ENCODE measurements at places on chromosomes 16 and 17. TPM values are rescaled to one million over a fixed set of nuclear protein-coding genes. Genes with fewer than 3 reads are reported as not detected.

- H3K27ac ChIP-seq = no peak within 1 kb of the TSS
- H3K36me3 ChIP-seq = no peaks in the 10 kb centered on the region
- DNase-seq = no peak
- no peak within 1 kb of the TSS for H3K4me3 ChIP-seq
- no peaks in the 10 kb centered on the region for H3K27me3 ChIP-seq
These were observed at the start of gene CES3 for GRCh38 chr16:66961065-66961744. TSS of gene CES3 (plus strand) at chr16:66961266. CDS start at chr16:66961308, 42 bp downstream.

- H3K4me3 ChIP-seq = no peak overlapping the region
- peaks cover 79% of the 10 kb centered on the region for H3K36me3 ChIP-seq
- no peak overlapping the region for H3K27ac ChIP-seq
- H3K4me1 ChIP-seq = peaks cover 14% of the 10 kb centered on the region
- DNase-seq = no peak
- H3K27me3 ChIP-seq = no peaks in the 10 kb centered on the region
These were observed 5.3 kb downstream of the NEURL4 start for GRCh38 chr17:7323731-7324437.

DNA sequence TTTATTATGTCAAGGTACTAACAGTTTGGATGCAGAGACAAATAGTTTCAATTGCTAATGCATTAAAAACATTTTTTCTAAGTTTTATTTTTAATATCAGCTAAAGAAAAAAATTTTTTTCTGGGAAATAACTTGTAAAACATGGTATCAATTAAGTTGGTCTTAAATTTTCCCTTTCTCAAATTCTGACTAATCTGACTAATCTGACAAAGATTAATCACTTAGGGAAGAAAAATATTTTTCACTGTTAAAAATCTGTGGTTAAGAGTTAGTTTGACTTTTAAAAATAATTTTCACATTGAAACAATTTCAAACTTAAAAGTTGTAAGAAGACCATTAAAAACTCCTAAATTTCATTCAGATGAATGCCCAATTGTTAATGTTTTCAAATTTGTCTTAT lies 74.6 kb downstream of the MYO1D start:
- H3K4me3 ChIP-seq = no peak overlapping the region
- no peak overlapping the region for H3K27ac ChIP-seq

- H3K4me1 ChIP-seq = no peaks in the 10 kb centered on the region
- H3K27me3 ChIP-seq = no peaks in the 10 kb centered on the region
- H3K27ac ChIP-seq = no peak overlapping the region
- no peaks in the 10 kb centered on the region for H3K36me3 ChIP-seq
- DNase-seq = no peak
These were observed 35.3 kb upstream of the ZFHX3 start for GRCh38 chr16:73083271-73083670.

- no peak overlapping the region for H3K27ac ChIP-seq
- H3K4me1 ChIP-seq = no peaks in the 10 kb centered on the region
- DNase-seq = no peak
- no peak overlapping the region for H3K4me3 ChIP-seq
- no peaks in the 10 kb centered on the region for H3K36me3 ChIP-seq
- H3K27me3 ChIP-seq = no peaks in the 10 kb centered on the region
These were observed 269.6 kb downstream of the SNX29 start for GRCh38 chr16:12245921-12246720.

- no peaks in the 10 kb centered on the region for H3K4me1 ChIP-seq
- peak overlapping the region; percentile 60 for H3K27ac ChIP-seq
These were observed 26.4 kb upstream of the SLC7A5 start for GRCh38 chr16:87895641-87896141.

GRCh38 chr17:72514891-72515290 lies 394.1 kb downstream of the SOX9 start:
- H3K4me3 ChIP-seq = no peak overlapping the region
- no peak overlapping the region for H3K27ac ChIP-seq
- H3K36me3 ChIP-seq = no peaks in the 10 kb centered on the region
- H3K27me3 ChIP-seq = no peaks in the 10 kb centered on the region
- H3K4me1 ChIP-seq = no peaks in the 10 kb centered on the region

GRCh38 chr16:15770107-15770506 lies 86.7 kb downstream of the MYH11 start:
- H3K4me3 ChIP-seq = no peak overlapping the region
- no peaks in the 10 kb centered on the region for H3K36me3 ChIP-seq
- H3K4me1 ChIP-seq = no peaks in the 10 kb centered on the region
- DNase-seq = no peak
- no peak overlapping the region for H3K27ac ChIP-seq

GRCh38 chr17:27038676-27039075 lies 255.2 kb upstream of the WSB1 start:
- no peaks in the 10 kb centered on the region for H3K27me3 ChIP-seq
- H3K36me3 ChIP-seq = no peaks in the 10 kb centered on the region
- DNase-seq = no peak
- no peak overlapping the region for H3K4me3 ChIP-seq
- no peak overlapping the region for H3K27ac ChIP-seq

- peaks cover 18% of the 10 kb centered on the region for H3K36me3 ChIP-seq
- no peak for DNase-seq
- H3K4me1 ChIP-seq = peaks cover 16% of the 10 kb centered on the region
- H3K4me3 ChIP-seq = peak overlapping the region; percentile 28
- no peak overlapping the region for H3K27ac ChIP-seq
These were observed 4.5 kb upstream of the HSD17B1 start for GRCh38 chr17:42548070-42548837.

DNA sequence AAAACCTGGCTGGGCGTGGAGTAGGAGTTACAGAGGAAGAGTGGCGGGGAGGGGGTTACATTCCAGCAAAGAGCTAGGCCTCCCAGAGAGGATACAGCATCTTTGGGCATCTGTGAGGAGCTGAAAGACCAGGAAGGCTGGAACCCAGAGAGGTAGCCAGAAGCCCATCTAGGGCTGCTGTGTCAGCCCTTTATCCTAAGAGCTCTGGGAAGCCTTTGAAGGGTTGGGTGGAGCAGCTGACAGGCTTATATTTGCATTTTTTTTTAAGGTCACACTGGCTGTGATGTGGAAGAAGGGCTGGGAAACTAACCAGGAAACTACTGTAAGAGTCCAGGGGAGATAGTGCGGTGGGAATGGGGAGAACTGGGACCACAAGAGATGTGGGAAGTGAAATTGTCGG lies 6.8 kb upstream of the CNOT1 start:
- H3K27me3 ChIP-seq = no peaks in the 10 kb centered on the region
- H3K4me1 ChIP-seq = no peaks in the 10 kb centered on the region
- DNase-seq = no peak
- H3K4me3 ChIP-seq = no peak overlapping the region
- no peaks in the 10 kb centered on the region for H3K36me3 ChIP-seq
- no peak overlapping the region for H3K27ac ChIP-seq

- no peaks in the 10 kb centered on the region for H3K36me3 ChIP-seq
- no peaks in the 10 kb centered on the region for H3K4me1 ChIP-seq
- no peak overlapping the region for H3K27ac ChIP-seq
These were observed 15.8 kb upstream of the AATK start for GRCh38 chr17:81181811-81182185.

- no peak for DNase-seq
- no peaks in the 10 kb centered on the region for H3K27me3 ChIP-seq
- peaks cover 3% of the 10 kb centered on the region for H3K36me3 ChIP-seq
- H3K27ac ChIP-seq = peak overlapping the region; percentile 8
- no peak overlapping the region for H3K4me3 ChIP-seq
These were observed 126.3 kb downstream of the ZNF778 start for GRCh38 chr16:89343501-89344457.

GRCh38 chr16:85950136-85950918 lies 51.4 kb downstream of the IRF8 start:
- DNase-seq = no peak
- H3K27ac ChIP-seq = no peak overlapping the region
- no peak overlapping the region for H3K4me3 ChIP-seq
- H3K36me3 ChIP-seq = no peaks in the 10 kb centered on the region
- no peaks in the 10 kb centered on the region for H3K4me1 ChIP-seq

- no peaks in the 10 kb centered on the region for H3K4me1 ChIP-seq
- H3K27me3 ChIP-seq = no peaks in the 10 kb centered on the region
- no peak overlapping the region for H3K27ac ChIP-seq
- DNase-seq = no peak
These were observed 115.1 kb downstream of the ABCA8 start for GRCh38 chr17:68840073-68840472.

The OR2C1 gene
- not detected for total RNA-seq

The CYTH1 gene
- 65.1 TPM for total RNA-seq

Data from left lung (tissue), 14 donors.